ENCODE measurements at places on chromosomes 16 and 17.
A peak's percentile ranks its signal among the peaks of the same experiment; 100 is the strongest.

GRCh38 chr17:48187872-48188608 is 80.5 kb downstream of the SNX11 start:
- no peak for DNase-seq

DNA sequence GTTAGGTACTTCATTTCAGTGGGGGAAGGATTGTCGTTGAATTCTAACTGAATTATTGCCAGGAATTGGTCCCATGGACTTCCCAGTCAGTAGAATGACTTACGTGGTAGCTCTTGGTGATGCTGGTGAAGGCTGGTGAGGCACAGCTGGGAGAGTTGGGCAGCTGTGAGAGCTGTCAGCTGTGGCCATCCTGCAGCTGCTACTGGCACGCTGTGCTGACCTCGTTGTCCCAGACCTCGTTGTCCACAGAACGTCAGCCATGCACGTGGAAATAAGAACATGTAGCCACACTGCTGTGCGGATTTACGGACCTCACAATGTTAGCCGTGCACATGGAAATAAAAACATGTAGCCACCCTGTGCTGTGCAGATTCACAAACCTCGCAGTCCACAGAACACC is 102.3 kb downstream of the NPIPB11 start:
- DNase-seq: no peak

GRCh38 chr17:57723427-57724025 is 21.6 kb downstream of the CCDC182 start:
- peak; percentile 79 for DNase-seq

DNA sequence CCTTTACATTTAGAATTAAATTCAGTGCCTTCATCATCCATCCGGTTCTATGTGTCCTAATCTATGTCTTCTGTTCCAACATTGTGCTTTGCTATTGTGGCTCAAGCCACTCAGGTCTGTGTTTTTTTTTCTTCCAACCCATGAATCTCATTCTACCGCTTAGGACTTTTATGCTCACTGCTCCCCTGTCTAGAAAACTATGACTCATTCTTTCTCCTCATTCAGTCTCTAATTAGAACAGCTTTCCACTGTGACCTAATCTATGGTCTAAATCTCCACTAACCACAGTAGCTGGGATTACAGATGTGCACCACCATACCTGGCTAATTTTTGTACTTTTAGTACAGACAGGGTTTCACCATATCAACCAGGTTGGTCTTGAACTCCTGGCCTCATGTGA is 418.7 kb downstream of the KCNJ2 start:
- DNase-seq: peak; percentile 18

DNA sequence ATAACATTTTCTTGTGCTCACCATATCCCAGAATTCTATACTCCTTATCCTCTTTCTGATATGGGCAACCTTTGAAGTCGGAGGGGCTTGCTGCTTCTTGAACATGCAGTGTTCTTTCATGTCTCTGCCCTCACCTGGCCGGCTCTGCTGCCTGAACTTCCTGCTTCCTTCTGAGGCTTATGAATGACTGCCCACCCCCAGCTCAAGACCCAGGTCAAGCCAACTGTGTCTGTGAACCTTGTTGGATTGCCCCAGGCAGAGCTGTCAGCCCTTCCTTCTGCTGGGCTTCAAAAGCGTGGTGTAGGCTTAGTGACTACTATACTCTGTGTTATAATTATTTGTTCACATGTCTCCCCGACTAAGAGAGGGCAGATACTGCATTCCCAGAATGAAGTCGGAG is 506.5 kb downstream of the HS3ST4 start:
- no peak for DNase-seq

DNA sequence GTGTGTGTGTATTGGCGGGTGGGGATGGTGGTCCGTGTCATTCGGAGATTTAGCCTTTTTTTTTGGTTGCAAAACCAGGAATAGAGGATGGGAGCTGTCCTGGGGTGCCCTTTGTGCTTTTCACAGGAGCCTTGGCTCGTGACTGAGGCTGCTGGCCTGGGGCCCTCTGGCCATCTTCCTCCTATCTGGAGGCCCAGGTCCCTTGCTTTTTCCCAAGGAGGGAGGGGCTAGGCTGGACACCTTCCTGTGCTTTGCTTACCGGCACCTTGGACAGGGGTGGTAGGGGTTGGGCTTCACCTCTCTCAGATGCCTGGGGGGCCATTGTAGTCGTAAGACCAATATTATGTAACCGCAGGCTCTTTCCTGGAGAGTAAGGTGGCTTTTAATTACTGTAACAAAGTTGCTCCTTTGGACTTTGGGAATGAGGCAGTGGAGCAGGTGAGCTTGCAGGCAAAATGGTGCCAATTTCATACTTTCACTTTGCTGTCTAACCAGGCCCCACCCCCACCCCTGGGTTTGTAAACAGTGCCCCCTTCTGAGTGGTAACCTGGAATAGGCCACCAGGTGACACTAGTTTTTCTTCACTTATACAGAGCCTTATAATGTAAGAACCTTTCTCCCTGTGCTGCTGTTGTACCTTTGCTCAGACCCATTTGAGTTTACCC is 1.2 kb downstream of the DYNLL2 start:
- DNase-seq: no peak

DNA sequence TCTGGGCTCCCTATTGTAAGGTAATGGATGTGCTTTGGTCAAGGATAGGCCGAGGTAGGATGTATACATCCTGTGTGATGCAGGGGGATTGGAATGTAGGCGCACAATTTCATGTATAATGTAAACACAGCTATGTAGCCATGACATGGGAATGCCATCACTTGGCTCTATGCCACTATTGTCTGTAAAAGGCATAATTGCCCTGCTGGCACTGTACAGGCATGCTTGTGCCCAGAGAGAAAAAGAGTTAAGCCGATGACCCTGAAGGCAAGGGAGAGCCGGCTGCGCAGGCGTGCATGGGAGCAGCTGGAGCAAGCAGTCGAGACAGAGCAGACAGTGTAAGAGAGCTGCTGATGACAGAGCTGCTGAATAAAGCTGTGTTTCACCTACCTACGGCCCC is 212.5 kb upstream of the CPHXL start:
- DNase-seq: no peak

- no peak for DNase-seq
Measured at GRCh38 chr17:41687828-41688640, 651 bp upstream of the EIF1 start.
